Fibroblast of the aortic adventitia (primary cell): ENCODE measurements at places on chromosomes 7 and 10.

DNA sequence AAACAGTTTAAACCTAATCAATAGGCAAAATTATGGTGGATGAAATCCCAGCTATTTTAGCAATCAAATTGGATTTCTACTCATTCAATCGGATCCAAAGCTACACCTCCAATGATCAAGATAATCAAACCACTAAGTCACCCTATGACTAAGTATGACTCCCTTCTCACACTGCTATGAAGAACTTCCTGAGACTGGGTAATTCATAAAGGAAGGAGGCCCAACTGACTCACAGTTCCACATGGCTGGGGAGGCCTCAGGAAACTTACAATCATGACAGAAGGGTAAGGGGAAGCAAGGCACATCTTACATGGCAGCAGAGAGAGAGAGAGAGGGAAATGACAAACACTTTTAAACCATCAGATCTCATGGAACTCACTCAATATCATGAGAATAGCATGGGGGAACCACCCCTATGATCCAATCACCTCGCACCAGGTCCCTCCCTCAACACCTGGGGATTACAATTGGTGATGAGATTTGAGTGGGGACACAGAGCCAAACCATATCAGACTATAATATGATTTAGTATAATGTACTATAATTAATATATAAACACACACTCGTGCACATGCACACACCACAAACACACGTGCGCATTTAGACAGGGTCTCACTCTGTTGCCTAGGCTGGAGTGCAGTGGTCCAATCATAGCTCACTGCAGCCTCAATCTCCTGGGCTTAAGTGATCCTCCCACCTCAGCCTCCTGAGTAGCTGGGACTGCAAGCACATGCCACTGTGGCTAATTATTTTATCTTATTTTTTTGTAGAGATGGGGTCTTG lies 213.6 kb upstream of the FOXK1 start:
- no peak for DNase-seq

DNA sequence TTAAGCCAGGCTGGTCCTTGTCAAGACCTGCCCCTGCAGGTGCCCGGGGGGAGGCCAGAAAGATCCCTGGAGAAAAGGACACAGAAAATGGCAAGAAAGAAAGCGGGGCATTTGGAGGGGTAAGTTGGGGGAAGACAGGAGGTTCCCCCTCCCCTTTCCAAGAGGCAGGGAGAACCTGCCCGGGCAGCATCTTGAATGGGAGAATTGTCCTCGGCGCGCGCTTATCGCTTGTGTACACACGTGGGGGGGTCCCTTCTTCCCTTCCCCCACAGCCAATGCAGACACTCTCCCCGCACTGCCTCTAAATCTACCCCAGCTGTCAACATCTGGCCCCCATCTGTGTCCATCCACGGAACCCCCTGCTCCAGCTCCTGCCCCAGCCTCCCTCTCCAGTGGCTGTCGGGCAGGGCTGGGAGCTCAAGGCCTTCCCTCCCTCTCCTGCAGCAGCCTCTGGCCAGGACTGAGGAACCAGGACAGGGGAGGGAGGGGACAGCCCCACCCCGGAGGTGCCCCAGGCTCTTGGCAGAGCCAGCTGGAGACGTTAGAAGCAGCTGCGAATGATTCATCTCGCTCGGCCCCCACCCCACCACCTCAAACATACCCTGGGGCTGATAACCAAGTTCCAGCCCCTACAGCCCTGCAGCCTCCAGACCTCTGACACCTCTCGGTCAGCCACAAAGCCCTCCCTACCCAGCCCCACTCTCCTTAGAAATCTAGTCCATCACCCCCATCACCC lies 25.3 kb downstream of the EPHB4 start:
- peak; percentile 77 for DNase-seq

- no peak for DNase-seq
These were observed 310.6 kb downstream of the HDAC9 start for GRCh38 chr7:18806177-18806576.

DNA sequence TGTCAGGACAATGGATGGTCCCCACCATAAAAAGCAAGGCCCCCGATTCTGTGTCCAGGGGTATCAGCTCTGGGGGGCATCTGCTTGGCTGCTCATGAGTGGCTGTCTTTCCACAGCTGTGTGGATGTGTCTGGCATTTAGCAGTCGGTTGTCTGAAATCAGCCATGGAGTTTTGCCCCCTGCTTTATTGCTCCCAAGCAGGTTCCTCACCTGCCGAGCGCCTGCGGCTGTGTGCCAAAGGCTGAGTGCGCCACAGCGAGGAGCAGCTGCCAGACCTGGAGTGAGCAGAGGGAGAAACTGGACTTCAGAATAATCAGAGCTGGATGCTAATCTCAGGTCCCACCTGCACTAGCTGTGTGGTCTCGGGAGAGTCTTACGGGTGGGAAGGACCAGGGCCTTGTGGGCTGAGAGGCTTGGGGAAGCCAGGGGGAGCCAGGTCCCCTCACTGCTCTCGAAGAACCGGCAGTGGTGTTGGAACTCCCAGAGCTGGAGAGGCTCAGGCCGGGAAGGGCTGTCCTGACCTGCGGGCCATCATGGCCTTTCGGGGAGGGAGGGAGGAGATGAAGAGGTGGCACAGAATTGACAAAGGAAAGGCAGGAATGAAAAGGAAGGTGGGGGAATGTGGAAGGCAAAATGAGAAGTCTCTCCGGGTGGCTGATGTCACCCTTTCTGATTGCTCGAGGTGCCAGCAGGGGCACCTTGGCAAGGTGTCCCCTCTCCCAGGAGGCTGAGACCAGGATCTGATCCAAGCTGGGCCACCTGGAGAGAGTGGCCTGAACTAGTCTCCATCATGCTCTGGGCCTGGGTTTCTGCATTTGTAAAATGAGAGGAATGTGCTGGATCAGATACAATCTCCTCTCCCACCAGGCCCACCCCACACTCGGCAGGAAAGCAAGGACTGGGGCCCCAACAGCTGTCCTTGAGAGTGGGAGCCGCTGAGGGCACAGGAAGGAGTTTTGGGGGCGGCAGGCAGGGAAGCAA lies 30.2 kb upstream of the LEP start:
- DNase-seq = no peak

GRCh38 chr7:42932811-42933591 lies 825 bp downstream of the MRPL32 start:
- DNase-seq = peak; percentile 55

DNA sequence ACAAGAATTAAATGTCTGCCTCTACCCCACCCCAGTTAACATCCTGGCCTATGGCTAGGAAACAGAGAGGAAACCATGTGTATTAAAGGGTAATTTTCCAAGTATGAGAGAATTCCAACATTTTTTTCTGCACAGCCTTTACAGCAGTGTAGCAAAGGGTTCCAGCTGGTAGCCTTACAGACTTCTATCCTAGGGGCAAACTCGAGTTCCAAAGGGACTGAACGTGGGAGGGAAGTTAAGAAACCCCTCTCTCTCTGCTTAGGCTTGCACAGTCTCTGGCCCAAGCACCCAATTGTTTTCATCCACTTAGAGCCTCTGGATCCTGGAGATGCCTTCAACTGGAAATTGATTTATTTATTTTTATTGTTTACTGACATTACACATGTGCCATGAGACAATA lies 60.3 kb downstream of the SLC16A12 start:
- no peak for DNase-seq

DNA sequence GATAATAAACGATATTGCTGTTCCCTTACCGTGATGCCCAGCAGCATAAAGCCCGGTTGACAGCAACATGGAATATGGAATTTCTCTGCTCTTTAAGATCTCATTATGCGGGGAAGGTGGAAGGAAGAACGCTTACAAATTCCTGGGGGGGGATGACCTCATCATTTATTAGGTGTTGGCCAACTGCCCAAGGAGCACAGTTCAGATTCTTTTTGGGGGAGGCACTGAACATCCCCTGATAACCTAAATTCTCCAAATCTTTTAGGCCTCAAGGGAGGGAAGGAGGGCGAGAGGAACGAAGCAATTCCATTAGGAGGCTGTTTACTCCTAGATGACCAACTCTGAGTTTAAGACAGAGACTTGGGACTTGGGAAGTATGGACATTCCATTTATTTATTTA lies 5.2 kb upstream of the COL26A1 start:
- no peak for DNase-seq

DNA sequence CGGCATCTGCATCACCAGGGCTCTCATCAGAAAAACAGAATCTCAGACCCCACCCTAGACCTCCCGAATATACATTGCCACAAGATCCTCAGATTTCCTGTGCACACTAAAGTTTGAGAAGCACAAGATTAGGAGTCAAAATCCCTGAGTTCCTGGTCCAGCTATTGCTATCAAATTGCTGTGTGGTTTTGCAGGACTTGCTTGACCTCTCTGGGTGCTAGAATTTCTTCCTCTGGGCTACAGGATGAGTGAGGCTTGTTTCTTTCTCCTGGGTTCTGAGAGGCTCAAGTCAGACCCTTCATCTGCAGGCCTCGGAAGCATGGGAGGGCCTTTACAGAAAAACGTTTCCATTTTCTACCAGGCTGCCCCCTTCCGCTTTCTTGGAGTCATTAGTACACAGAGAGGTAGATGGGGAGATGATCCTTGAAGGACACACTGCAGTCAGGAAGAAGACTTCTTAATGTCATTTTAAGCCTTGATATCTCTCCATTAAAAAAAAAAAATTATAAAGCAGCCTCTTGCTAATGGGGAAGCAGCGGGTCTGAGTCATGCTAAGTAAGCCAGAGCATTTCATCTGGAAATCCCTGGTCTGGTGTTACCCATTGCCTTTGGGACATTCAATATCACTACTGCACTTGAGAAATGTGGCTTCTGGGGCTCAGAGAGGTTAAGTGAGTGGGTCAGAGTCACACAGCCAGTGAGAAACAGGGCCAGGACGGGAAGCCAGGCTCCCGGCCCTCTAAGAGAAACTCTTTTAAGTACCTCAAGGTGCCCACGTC lies 173.5 kb downstream of the KCNMA1 start:
- DNase-seq = peak; percentile 25

GRCh38 chr7:51349820-51350545 lies 33.4 kb upstream of the COBL start:
- no peak for DNase-seq

GRCh38 chr10:28836435-28836743 lies 159.1 kb downstream of the BAMBI start:
- DNase-seq = no peak

DNA sequence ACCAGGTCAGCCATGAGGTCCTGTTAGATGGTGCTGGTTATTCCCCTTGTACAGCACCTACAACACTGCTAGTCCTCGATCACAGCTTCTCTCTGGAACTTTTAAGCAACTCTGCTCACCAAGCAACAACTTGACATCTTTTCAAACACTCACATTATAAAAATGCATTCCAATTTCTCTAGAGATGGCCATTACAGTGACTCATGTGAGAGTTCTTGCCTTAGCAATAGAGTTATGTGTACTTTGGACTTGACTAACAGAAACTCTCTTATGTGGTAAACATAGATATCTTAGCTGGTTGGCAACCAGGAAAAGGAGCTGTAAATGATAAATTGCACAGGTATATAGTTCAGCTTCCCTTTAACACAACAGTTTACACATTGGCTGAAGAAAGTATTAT lies 122.2 kb downstream of the PDE1C start:
- DNase-seq = peak; percentile 85

DNA sequence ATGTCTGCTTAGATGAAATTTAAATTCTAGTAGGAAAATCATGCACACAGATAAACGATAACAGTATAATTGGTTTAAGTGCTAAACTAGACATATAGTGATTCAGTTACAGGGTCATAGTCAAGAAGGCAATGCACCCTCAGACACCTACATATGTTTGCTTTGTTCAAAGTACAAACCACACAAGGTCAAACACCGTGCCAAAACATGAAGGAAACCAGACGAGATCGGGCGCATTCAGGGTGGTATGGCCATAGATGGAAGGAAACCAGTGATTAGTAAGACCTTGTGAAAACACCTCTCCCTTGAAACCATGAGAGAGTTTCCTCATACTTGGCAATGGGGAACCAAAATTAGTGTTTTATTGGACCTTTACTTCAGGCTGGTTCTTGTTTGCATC lies 906.9 kb downstream of the PCDH15 start:
- DNase-seq = no peak

- no peak for DNase-seq
These were observed 47.8 kb upstream of the CALD1 start for GRCh38 chr7:134731616-134732015.

- peak; percentile 0 for DNase-seq
These were observed 63.4 kb downstream of the HPSE2 start for GRCh38 chr10:99172128-99172738.
